ENCODE measurements at places on chromosomes 16 and 17. TPM values are rescaled to one million over a fixed set of nuclear protein-coding genes. Genes with fewer than 3 reads are reported as not detected.

DNA sequence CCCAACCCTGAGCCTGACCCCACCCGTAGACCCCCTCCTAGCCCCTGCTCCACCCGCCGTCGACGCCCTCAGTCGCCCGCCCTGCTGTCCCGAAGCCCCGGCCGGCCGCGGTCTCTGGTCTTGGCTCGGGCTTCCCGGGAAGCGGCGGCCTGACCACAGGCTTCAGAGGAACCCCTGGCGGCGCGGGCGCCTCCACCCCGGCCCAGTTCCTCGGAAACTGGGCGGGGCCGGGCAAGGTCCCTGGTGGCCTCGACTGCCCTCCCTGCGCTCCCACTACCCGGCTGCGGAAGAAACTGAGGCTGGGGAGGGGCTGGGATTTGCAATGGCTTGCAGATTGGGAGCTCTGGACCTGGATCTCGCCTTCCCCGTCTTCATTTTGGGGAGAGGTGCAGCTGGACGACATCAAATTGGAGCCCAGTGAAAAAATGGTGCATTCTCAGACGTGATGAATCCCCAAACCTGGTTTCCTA lies 692 bp upstream of the SOCS1 start:
- peak; percentile 1 for ATAC-seq

DNA sequence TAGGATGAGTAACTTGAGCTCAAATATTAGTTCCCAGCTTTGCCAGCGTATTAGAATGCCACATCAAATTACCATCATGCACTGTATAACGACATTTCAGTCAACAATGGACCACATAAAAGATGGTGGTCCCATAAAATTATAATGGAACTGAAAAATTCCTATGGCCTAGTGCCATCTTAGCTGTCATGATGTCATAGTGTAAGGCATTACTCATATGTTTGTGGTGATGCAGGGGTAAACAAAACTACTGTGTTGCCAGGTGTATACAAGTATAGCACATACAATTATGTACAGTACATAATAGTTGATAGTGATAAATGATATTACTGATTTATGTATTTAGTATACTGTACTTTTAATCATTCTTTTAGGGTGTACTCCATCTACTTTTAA lies 54.4 kb upstream of the NETO2 start:
- no peak for ATAC-seq

- ATAC-seq: no peak
Observed at GRCh38 chr16:28182183-28182582, 29.6 kb downstream of the XPO6 start.

TEKT5 gene
- total RNA-seq: 1.1 TPM

GRB7 gene
- 1.1 TPM for total RNA-seq

CIBAR2 gene
- 0.49 TPM for total RNA-seq

MC1R gene
- 5.7 TPM for total RNA-seq

All from motor neuron (in vitro differentiated cells).